ENCODE measurements at places on chromosomes 3 and 15.

DNA sequence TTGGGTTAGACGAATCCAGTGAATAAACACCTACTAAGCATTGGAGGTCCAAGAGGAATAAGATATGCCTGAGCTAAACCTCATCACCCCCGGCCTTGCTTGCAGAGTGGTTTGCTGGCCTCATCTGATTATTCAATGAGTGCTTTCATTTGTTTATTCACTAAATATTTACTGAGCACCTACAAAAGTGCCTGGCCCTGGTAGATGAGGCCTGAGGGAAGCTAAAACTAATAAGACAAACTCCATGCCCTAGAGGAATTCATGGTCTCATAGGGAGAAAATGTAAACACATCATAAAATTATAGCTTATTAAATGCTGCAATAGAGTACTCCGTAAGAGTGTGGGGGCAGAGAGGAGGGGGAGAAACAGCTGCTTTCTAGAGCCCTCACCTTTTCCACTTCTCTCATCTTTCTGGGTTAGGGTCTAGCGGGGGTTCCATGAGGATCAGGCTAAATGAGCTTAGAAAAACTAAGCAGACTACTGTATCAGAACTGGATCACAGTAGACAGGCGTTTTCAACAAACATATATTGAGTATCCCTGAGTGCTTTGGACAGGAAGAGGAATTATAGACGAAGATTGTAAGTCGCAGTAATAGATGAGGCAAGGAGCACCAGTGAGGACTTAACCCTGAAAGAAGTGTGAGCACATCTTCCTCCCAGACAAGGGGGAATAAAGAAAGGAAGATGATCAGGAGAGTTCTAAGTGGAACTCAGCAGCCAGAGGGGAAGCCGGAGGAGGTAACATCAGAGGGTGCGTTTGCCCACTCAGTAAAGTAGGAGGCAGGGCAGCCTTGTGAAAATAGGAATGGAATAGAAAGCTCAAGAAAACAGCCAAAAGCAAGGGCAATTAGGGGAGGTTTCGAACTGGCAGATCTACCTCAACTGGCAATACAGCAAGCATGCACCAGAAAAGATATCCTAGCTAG lies 31.5 kb upstream of the LAMP3 start:
- ATAC-seq = no peak
- H3K4me3 ChIP-seq = no peak overlapping the region
- H3K36me3 ChIP-seq = no peaks in the 10 kb centered on the region
- peaks cover 7% of the 10 kb centered on the region for H3K27me3 ChIP-seq
- no peak overlapping the region for H3K27ac ChIP-seq

DNA sequence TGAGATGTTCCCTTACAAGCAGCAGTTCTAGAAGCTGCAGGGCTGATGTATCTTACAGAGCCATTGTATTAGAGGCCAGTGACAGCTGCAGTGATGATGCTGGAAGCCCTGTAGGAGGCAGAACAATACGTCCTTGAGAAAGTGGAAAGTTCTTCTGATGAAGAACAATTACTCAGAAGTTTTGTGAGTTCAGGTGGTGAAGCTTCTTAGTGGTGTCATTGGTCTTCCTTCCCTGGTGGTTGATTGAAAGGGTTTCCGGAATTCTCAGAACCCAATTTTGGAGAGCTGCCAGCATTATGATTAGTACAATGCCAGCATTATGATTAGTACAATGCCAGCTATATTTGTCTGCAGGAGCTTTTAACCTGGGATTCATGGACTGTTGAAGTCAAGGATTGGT lies 356.4 kb downstream of the MFSD1 start:
- H3K4me1 ChIP-seq = no peaks in the 10 kb centered on the region
- no peaks in the 10 kb centered on the region for H3K27me3 ChIP-seq
- no peak overlapping the region for H3K4me3 ChIP-seq
- no peak for ATAC-seq

- H3K4me3 ChIP-seq = no peak overlapping the region
- no peaks in the 10 kb centered on the region for H3K27me3 ChIP-seq
- no peak overlapping the region for H3K27ac ChIP-seq
- no peaks in the 10 kb centered on the region for H3K4me1 ChIP-seq
- H3K36me3 ChIP-seq = peaks cover 71% of the 10 kb centered on the region
- no peak for ATAC-seq
Measured at GRCh38 chr15:101051291-101052030, 132.3 kb downstream of the LRRK1 start.

DNA sequence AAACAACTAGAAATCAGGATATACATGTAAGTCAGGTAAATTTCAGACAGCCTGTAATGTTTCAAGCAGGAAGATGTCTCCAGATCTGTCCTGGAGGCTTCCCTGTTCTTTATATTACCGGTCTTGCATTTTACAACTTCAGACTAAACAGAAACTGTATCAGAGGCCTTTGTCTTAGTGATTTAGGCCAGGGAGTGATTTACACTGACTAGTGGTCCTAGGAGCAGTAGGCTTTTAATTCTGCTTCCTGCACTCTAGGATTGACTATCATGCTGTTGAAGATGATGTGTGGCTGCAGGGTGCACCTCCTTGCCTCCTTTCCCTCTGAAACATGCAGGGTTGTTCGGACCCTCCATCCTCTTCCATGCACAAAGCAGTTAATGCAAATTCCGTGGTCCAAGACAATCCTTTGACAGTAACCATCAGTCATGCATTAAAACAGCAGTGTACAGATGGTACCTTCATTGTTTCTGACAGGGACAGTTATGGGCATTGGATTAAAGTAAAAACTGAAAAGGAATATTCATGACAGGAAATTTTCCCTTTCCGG lies 27.6 kb downstream of the CHRNA7 start:
- H3K27me3 ChIP-seq = no peaks in the 10 kb centered on the region
- ATAC-seq = no peak
- H3K27ac ChIP-seq = no peak overlapping the region
- no peak overlapping the region for H3K4me3 ChIP-seq

- no peak overlapping the region for H3K4me3 ChIP-seq
- H3K36me3 ChIP-seq = no peaks in the 10 kb centered on the region
- H3K4me1 ChIP-seq = no peaks in the 10 kb centered on the region
- H3K27ac ChIP-seq = no peak overlapping the region
Measured at GRCh38 chr3:158882445-158882844, 80.6 kb downstream of the MFSD1 start.

GRCh38 chr3:135175728-135176277 lies 380.7 kb downstream of the EPHB1 start:
- no peak overlapping the region for H3K27ac ChIP-seq
- no peak for ATAC-seq
- no peaks in the 10 kb centered on the region for H3K4me1 ChIP-seq
- no peaks in the 10 kb centered on the region for H3K27me3 ChIP-seq
- no peaks in the 10 kb centered on the region for H3K36me3 ChIP-seq

- no peaks in the 10 kb centered on the region for H3K27me3 ChIP-seq
- H3K36me3 ChIP-seq = no peaks in the 10 kb centered on the region
- H3K4me3 ChIP-seq = no peak overlapping the region
- ATAC-seq = no peak
- no peak overlapping the region for H3K27ac ChIP-seq
- H3K4me1 ChIP-seq = no peaks in the 10 kb centered on the region
Measured at GRCh38 chr3:139289860-139290524, 53.8 kb upstream of the MRPS22 start.

- H3K27ac ChIP-seq = no peak overlapping the region
- no peak overlapping the region for H3K4me3 ChIP-seq
- H3K36me3 ChIP-seq = no peaks in the 10 kb centered on the region
- no peaks in the 10 kb centered on the region for H3K4me1 ChIP-seq
Measured at GRCh38 chr15:65550681-65551098, 20.4 kb downstream of the HACD3 start.

DNA sequence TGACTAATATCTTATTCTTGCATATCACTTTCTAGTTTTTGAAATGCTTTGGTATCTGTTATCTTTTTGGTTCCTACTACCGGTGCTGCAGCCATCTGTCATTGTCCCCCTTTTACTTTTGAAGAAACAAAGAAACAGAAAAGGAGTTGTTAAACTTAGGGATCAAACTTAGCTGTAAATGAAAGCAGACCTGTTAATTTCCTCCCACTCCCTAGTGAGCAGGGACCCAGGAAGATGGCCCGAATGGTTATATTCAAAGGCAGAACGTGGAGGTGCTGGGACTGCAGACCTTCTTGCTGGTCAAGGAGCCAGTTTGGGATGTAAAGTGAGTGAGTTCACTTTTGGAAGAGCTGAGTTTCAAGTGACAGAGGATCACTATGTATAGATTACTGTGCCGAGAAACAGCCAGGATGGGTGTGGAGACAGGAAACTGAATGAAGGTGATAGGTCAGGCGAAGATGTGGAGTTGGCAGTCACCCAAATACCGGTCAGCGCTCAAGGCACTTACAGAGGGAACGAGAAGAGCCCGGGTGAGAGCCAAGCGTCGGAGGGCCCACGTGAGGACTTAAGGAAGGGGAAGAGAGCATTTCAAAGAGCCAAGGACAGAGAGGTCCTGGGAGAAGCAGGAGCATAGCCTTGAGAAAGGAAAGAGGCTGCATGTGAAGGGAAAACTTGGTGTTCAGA lies 20.1 kb downstream of the KBTBD8 start:
- H3K4me3 ChIP-seq = no peak overlapping the region
- ATAC-seq = no peak
- H3K27me3 ChIP-seq = no peaks in the 10 kb centered on the region
- H3K36me3 ChIP-seq = no peaks in the 10 kb centered on the region
- H3K27ac ChIP-seq = no peak overlapping the region
- no peaks in the 10 kb centered on the region for H3K4me1 ChIP-seq

GRCh38 chr15:100898152-100898490 lies 18.5 kb downstream of the ALDH1A3 start:
- H3K27ac ChIP-seq = no peak overlapping the region
- H3K36me3 ChIP-seq = no peaks in the 10 kb centered on the region
- no peak for ATAC-seq
- H3K4me1 ChIP-seq = peaks cover 11% of the 10 kb centered on the region
- H3K4me3 ChIP-seq = no peak overlapping the region
- H3K27me3 ChIP-seq = peaks cover 6% of the 10 kb centered on the region

DNA sequence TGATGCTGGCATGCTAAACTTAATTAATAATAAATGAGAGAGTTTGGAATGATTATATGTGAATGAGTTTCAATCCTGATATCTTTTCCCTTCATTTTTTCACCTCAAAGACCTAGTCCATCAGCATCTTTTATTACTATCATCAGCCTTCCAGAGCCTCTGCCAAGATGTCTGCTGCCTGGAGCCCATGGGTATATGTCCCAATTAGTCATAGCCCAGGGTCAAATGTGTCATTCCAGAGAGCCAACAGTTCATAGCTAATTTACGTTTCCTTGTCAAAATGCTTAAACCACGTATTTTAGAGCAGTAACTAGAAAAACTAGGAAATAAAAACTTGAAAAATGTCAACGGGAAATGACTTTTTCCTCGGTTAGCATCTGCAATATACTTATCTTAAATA lies 457.9 kb downstream of the SI start:
- no peaks in the 10 kb centered on the region for H3K4me1 ChIP-seq
- no peaks in the 10 kb centered on the region for H3K36me3 ChIP-seq
- H3K27ac ChIP-seq = no peak overlapping the region
- no peak for ATAC-seq
- H3K4me3 ChIP-seq = no peak overlapping the region

DNA sequence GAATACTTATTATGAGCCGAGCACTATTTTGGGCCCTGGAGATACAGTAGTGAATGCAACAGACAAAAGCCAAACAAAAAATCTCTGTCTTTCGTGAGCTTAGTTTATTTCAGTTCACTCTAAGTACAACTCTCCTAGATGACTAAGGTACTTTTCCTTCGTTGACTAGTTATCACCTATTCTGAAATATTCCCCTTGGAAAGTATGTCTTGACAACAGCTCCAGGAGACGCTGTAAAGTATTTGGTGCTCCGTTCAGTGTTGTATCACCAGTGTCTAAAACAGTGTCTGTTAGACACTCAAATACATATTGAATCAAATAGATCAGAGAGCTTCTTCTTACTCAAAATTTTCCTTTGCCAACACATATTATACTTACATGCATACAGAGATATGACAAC lies 119.6 kb downstream of the TFDP2 start:
- peak overlapping the region; percentile 35 for H3K27ac ChIP-seq
- peaks cover 2% of the 10 kb centered on the region for H3K4me1 ChIP-seq
- ATAC-seq = no peak
- no peaks in the 10 kb centered on the region for H3K36me3 ChIP-seq

DNA sequence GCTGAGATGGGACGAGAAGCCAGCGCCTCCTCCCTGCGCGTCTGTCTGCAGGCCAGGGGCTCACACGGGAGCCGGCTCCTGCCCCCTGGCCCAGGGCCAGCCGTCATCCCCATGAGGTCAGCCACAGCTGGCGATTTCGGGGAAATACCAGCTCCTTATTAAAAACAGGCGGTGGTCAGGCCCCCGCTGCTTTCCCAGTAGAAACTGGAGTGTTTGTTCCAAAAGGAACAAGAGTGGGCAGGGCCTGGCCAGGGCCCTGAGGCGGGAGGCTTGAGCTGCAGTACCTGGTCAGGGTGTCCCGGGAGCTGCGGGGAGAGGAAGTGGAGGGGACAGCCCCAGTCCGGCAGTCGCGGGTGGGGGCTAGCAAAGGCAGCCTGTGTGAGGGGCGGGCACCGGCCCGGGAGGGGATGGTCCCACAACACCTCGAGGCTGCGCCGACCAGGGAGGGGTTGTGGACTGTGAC lies 17.8 kb downstream of the MYL3 start:
- peaks cover 24% of the 10 kb centered on the region for H3K4me1 ChIP-seq
- H3K27ac ChIP-seq = peak overlapping the region; percentile 19
- peak; percentile 74 for ATAC-seq
- no peaks in the 10 kb centered on the region for H3K27me3 ChIP-seq
- no peaks in the 10 kb centered on the region for H3K36me3 ChIP-seq
- H3K4me3 ChIP-seq = peak overlapping the region; percentile 25

GRCh38 chr3:107670986-107671385 lies 148.2 kb downstream of the BBX start:
- no peaks in the 10 kb centered on the region for H3K36me3 ChIP-seq
- no peak overlapping the region for H3K4me3 ChIP-seq

GRCh38 chr15:43134157-43134635 lies 810 bp downstream of the TMEM62 start:
- H3K27ac ChIP-seq = peak overlapping the region; percentile 39
- no peak for ATAC-seq
- H3K4me3 ChIP-seq = peak overlapping the region; percentile 80
- H3K27me3 ChIP-seq = no peaks in the 10 kb centered on the region
- H3K36me3 ChIP-seq = peaks cover 40% of the 10 kb centered on the region
- peaks cover 29% of the 10 kb centered on the region for H3K4me1 ChIP-seq

- no peaks in the 10 kb centered on the region for H3K4me1 ChIP-seq
- no peak overlapping the region for H3K27ac ChIP-seq
- H3K36me3 ChIP-seq = peaks cover 6% of the 10 kb centered on the region
- no peaks in the 10 kb centered on the region for H3K27me3 ChIP-seq
- H3K4me3 ChIP-seq = no peak overlapping the region
Measured at GRCh38 chr3:41893977-41894376, 67.9 kb downstream of the ULK4 start.
